ENCODE measurements at places on chromosomes 5 and 9.
A peak's percentile ranks its signal among the peaks of the same experiment; 100 is the strongest.

- DNase-seq = no peak
These were observed 54.0 kb downstream of the DOCK8 start for GRCh38 chr9:268616-269015.

- peak; percentile 17 for DNase-seq
These were observed 1.7 kb upstream of the SLIT3 start for GRCh38 chr5:169302491-169303118.

- no peak for DNase-seq
These were observed 299.8 kb upstream of the NUDT12 start for GRCh38 chr5:103862398-103862797.

- no peak for DNase-seq
These were observed 307.8 kb upstream of the ARRDC3 start for GRCh38 chr5:91690921-91691320.

DNA sequence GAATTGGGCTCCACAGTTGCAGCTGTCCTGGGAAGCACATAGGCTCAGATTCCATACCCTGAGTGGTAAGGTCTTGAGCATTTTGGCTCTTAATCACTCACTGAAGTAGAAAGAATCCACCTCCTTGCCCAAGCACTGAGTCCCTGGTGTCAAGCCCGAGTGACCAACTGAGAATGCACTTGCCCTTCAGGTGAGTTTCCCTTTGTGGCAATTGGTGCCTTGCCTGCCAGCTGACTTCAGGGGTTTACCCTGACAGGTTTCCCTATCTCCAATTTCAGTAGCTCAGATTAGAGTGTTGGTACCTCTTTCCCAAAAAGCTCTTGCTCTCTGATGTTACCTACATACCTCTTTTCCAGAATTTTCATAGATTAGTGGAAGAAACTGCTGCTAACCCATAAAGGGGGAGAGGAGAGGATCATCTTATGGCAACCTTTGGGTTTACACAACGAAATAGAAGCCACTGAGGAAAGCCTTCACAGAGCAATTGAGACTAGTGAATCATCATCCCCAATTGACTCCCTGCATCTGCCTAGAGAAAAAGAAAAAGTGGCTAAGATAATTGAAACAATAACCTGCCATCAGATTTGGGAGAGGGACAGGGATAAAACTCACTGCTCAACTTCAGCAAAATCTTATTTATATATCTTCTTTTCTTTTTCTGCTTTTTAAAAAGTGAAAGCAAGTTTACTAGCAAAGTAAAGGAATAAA is 48.6 kb downstream of the CCL28 start:
- DNase-seq = no peak

DNA sequence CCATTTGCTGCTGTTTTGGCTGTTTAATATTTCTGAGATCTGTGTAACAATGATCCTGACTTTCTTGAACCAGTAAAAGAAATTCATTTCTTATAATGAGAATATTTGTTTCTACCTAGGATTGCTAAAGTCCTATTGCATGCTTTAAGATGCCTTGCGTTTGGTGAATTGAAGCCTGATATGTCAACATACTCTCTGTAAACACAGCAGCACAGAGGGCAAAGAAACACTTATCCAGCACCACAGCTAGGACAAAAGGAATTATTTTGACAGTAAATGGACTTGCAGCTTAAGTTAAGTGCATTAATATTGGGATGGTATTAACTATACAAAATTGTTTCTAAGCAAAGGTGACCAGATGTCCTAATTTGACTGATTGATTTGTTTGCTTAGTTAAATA is 2031.2 kb upstream of the CDH6 start:
- DNase-seq = no peak

Data from activated T-cell treated with anti-CD3 and anti-CD28 coated beads for 4 hours (primary cell).